CD4-positive, alpha-beta T cell treated with Interleukin-15 for 4 hours (primary cell): ENCODE measurements at places on chromosomes 1 and 21.

DNA sequence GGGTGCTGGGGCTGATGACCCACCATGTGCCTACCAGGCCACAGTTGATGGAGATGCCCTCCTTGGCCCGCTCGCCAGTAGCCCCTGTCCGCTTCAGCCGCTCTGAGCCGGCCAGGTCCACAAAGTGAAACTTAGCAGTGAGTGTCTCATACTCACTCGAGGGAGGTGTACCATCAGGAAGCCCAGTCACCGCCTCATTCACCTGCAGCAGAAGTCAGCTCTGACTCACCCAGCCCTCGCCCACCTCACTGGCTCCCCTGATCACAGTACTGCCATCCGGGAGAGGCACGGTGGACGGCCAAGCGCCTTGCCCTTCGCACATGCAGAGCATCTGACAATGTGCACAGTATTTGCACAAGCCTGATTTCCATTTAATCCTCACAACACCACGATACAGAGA, 18.8 kb downstream of the KIF21B start:
- no peak for DNase-seq

- no peak for DNase-seq
These were observed 205.3 kb downstream of the PBX1 start for GRCh38 chr1:164764333-164764732.

GRCh38 chr1:228493141-228494043, 6.2 kb downstream of the RNF187 start:
- no peak for DNase-seq

DNA sequence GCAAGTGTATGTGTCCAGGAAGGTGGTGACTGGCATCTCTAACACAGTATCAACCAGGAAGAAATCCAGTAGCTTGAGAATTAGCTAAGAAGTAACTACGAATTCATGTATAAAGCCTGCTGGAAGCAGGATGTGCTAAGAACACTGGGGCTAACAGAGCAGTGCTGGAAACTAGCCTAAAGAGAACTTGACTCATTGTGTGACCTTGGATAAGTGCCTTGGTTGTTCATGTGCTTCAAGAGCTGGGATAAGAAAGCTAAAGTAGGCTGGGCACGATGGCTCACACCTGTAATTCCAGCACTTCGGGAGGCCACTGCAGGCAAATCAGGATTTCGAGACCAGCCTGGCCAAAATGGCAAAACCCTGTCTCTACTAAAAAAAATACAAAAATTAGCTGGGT, 186.9 kb downstream of the RRAGC start:
- no peak for DNase-seq

DNA sequence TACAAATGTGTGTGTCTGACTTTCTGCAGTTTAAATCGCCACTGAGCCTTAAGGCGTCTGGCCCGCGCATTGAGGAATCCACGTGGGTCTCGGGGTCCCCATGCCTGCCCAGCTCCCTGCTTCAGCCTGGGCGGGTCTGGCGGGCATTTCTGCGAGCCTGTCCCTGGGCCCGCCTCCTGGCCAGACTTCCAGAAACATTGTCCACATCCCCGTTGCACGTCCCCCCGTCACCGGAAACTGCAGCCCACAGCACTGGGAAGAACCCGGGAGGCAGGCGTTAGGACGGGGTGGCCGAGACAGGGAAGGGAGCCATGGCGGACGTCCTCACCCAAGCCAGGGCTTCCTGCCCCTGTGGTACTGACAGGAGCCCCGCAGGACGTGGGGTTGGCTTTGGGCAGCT, 113.1 kb upstream of the COL6A1 start:
- no peak for DNase-seq

DNA sequence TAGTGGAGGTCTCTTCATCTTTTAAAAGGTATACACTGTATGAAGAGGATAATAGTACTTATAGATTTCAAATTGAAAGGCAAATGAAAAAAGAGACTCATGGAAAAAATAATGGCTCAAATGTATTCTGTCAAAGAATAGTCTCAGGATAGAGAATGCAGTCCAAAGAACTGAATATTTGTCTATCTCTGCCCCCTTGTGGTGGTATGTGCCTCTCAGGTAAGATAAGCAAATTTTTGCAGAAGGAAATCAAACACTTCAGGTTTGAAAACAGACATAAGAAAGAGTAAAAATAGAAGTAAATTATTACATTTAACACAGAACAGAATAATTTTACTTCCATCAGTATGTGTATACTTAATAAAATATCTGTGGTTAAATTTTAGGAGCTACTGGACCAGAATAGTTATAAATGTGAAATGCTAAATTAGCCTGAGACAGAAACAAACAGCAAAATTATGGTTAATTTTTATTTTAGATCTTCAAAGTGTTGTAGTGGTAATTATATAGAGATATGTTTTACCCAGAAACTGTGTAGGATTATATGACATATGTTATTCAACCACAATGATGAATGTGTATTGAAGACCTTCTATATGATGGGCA, 164.4 kb upstream of the PALMD start:
- peak; percentile 43 for DNase-seq

- DNase-seq = no peak
These were observed 23.7 kb downstream of the KCNJ15 start for GRCh38 chr21:38280454-38280853.
